ENCODE measurements at places on chromosomes 7 and 10. TPM values are rescaled to one million over a fixed set of nuclear protein-coding genes. Genes with fewer than 3 reads are reported as not detected.

DNA sequence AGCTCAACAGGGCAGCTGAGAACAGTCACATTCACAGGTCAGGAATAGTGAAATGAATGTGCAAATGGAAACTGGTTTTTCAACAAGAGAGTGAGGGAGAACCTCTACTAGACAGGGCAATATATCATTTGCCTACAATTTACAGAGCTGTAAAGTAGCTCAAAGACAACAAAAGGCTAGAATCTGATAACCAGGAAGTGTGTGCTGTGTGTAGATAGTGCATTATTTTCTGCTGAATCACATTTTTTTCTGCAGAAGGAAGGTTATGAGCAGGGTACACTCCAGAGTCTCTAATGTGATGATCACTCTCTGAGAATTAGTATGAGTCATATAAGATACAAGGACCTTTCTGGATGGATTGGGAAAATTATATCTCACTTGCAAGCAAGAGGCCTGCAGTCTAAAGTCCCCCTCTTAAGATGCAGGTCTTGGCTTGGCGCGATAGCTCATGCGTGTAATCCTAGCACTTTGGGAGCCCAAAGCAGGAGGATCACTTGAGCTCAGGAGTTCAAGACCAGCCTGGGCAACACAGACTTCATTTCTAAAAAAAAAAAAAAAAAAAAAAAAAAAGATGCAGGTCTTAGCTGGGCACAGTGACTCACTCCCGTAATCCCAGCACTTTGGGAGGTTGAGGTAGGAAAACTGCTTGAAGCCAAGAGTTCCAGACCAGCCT lies 59.9 kb upstream of the COBL start:
- peak; percentile 28 for DNase-seq

DNA sequence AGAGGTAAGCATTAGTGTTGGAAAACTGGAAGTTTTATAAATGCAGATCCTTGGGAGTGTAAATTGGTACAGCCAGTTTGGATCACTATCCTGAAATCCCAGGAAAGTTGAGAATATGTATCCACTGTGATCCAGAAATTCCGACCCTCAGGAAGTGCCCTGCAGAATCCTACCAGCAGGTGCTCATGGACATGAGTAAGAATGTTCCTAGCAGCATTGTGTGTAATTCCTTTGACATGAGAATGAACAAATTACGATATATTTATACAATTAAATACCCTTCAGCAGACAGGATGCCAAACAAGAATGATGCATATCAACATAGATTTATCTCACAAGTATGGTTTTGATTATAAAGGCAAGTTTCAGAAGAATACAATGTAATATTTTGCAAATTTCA lies 181.6 kb downstream of the XPNPEP1 start:
- no peak for DNase-seq

- no peak for DNase-seq
These were observed 78.6 kb downstream of the GSAP start for GRCh38 chr7:77337456-77337990.

The NRP1 gene
- 36.9 TPM for polyA plus RNA-seq
